ENCODE measurements at places on chromosomes 3 and 15.

- no peak for DNase-seq
Measured at GRCh38 chr3:119743921-119744320, 38.0 kb upstream of the NR1I2 start.

GRCh38 chr3:56990641-56991015 is 69.8 kb upstream of the SPATA12 start:
- no peak for DNase-seq

- DNase-seq: no peak
Measured at GRCh38 chr15:83913034-83913632, 259.2 kb downstream of the ADAMTSL3 start.

GRCh38 chr3:132006605-132007204 is 28.1 kb downstream of the CPNE4 start:
- peak; percentile 57 for DNase-seq

DNA sequence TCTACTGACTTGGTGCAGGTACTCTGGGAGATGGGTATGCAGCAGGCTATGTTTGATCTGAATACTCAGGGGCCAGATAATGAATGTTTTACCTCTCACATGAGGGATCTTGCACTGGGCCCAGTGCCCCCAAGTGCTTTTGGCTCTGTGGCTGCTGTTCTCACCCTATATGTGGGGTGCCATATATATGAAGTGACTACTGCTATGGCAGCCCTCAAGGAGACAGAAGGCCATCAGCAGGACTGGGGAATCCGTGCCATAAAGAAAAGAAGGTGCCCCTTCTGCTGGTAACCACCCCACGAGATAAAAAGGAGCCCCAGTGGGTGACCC is 302.1 kb downstream of the ZPLD1 start:
- DNase-seq: no peak

- DNase-seq: no peak
Measured at GRCh38 chr3:188706599-188706998, 465.2 kb upstream of the TPRG1 start.

GRCh38 chr3:45957586-45957985 is 14.3 kb downstream of the CXCR6 start:
- no peak for DNase-seq

GRCh38 chr15:63048776-63049665 is 6.5 kb downstream of the TPM1 start:
- DNase-seq: peak; percentile 77

GRCh38 chr3:176650478-176650877 is 546.8 kb downstream of the TBL1XR1 start:
- no peak for DNase-seq

DNA sequence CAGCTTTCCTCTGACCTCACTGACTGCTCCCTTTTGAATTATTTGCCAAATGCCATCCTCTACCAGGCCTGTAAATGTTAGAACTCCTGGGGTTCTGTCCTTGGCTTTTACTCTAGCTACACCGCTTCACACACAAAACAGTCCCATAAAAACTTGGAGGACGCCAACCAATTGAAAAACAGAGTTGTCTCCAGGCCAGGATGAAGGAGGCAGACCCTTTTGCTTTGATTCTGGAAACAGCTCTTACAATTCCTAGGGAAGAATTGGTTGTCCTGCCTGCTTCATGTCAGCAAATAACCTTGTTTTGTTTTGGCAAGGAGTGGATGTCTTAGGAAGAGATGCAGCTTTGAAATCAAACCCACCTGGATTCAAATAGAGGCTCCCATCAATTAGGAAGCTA is 375.5 kb downstream of the UNC13C start:
- no peak for DNase-seq

- no peak for DNase-seq
Measured at GRCh38 chr3:185330644-185331043, 32.3 kb upstream of the MAP3K13 start.

GRCh38 chr3:98209244-98209643 is 42.7 kb downstream of the OR5H15 start:
- DNase-seq: no peak

- no peak for DNase-seq
Measured at GRCh38 chr3:157145606-157146322, 14.2 kb downstream of the CCNL1 start.

DNA sequence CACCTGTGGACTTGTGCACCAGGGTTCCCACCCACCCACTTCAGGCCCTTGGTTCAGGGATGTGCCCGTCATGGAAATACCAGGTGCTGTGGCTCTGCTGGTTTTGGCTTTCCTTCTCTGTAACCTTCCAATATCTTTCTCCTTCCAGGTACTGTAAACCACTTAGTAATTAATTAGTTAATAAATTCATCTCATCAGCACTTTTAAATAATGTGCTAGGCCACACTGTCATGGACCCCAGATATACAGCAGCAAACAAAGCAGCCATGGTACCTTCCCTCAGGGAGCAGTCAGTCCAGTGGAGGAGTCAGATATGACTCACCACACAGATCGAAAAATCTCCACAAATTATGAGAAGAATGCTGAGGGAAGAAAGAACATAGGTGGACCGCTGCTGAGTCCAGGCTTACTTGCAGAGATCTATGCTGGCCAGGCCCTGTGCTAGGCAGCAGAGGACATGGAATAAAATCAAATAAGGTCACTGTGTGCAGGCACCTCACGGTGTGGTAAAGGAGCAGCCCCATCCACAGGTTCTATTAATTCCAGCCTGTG is 6.8 kb upstream of the GATA2 start:
- DNase-seq: no peak

GRCh38 chr3:7695049-7695448 is 806.6 kb upstream of the LMCD1 start:
- DNase-seq: no peak

- no peak for DNase-seq
Measured at GRCh38 chr15:71784719-71785118, 25.6 kb upstream of the NR2E3 start.

GRCh38 chr3:182787302-182788036 is 5.8 kb upstream of the ATP11B start:
- DNase-seq: no peak

DNA sequence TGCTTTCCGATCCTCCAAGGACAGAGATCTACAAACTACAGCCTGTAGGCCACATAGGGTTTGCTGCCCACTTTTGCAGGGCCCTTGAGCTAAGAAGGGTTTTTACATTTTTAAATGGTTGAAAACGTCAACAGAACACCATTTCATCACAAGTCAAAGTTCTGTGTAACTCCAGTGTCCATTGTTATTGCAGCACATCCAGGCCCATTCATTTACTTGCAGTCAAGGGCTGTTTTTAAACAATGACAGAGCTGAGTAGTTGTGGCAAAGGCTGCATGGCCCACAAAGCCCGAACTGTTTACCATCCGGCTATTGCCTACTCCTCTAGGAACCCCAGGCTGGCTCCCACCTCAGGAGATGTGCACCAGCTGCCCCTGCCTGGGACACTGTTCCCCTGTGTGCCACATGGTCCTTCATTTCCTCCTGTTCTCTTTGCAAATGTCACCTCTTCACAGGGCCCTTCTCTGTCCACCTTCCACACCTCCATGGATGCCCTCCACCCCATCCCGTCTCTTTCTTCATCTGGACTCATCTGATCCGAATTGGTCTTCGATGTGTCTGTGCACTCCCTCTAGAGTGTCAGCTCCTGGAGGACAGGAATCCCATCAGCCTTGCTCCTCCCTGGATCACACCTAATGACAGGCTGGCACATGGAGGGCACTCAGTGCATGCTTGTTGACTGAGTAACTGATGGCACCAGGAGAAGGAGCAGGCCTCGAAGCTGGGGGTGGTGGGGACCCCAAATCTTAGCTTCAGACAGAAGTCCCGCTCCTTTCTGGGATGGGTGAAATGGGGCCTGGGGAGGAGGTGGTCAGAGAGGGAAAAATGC is 69.5 kb upstream of the IQSEC1 start:
- DNase-seq: no peak

- DNase-seq: no peak
Measured at GRCh38 chr15:82551646-82552247, 11.5 kb upstream of the RPS17 start.

- DNase-seq: no peak
Measured at GRCh38 chr3:59563072-59563605, 513.3 kb upstream of the CFAP20DC start.

DNA sequence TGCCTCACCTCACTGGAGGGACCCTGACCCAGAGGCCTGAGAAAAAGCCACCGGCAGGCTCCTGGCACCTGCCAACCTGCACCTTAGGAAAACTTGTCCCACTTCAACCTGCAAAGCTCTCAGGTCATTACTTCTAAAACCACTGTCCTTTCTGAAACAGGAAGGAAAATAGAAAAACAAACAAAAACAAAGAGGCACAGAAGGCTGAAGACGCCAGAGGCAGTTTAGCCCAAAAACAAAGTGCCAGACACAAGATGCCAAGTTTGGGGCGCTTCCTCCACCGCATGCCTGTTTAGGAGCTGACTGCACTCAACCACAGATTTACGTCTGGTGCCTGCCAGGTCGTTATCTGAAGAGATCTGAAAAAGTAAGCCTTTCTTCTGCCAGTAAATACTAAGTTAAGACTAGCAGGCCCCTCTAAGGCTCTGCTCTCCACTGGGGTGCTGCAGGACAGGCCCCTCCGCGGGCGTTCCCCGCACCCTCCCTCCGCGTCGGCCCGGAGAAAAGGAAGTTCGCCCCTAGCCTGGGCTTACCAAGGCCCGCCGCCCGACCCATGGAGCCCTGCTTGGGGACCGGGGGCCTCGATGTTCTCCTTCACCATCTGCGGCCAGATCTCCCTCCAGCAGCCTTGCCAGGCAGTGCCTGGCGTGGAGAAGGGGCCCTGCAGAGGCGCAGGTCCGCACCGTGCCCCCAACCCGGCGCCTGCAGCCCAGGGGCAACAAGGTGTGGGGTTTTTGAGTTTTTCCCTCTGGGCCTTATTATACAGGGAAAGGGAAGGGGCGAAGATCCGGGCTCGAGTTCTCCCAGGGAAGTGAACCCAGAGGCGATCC is 1.3 kb downstream of the GOLGA8A start:
- no peak for DNase-seq

- DNase-seq: no peak
Measured at GRCh38 chr15:90684281-90684680, 32.9 kb upstream of the BLM start.

- DNase-seq: no peak
Measured at GRCh38 chr3:15345608-15346137, 13.3 kb upstream of the SH3BP5 start.

DNA sequence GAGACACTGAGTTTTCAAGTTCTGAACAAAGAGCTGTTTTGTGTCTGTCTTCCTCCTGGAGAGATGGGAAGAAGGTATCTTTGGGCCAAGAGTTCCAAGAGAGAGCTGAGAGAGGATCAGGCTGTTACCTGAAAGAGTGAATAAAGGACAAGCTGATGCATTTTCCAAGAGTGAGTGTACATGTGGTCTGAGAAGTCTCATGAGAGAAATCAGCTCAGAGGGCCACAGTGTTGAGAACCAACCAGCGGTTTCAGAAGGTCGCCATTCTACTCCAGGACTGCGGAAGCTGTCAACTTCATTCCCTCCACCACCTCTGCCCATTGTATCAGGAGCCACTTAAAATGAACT is 42.7 kb upstream of the PPP2R3A start:
- DNase-seq: no peak

DNA sequence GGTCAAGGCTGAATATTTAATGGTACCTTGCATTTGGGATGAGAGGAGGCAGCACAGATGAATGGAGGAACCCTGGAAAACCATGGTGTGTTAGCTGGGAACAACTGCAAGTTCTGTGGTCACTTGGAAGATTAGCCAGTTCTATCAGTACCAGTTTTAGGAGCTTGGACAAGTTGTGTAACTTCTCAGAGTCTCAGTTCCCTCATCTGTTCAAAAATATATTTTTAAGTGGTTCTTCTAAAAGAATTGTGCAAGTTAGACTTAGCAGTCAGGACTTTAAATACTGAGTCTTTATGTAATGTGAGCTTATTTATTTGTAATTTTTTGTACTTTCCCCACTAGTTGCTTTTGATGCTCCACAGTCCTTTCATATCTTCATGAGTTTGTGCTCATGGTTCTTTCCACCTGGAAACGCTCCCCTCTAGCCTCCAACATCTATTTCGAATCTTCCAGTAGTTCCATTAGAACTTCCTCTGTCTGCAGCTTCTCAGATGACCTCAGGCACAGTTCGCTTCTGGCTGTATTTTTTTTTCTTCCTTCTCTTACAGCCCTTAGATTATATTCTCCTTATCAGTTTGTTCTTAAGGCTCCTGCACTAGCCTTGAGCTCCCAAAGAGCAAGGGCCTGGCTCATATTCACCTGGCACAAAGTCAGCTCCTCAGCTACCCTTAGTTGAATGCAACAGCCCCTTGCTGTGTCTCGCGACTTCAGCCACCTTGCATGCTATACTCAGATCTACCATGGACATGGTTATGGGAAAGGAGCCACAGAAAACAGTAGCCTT is 27.1 kb downstream of the ITPR1 start:
- DNase-seq: no peak

GRCh38 chr3:36397841-36398240 is 17.5 kb downstream of the STAC start:
- no peak for DNase-seq

GRCh38 chr15:59170295-59171066 is 36.2 kb upstream of the LDHAL6B start:
- no peak for DNase-seq

GRCh38 chr3:15877813-15878212 is 80.0 kb upstream of the ANKRD28 start:
- no peak for DNase-seq

- no peak for DNase-seq
Measured at GRCh38 chr3:173789530-173790162, 392.1 kb downstream of the NLGN1 start.

DNA sequence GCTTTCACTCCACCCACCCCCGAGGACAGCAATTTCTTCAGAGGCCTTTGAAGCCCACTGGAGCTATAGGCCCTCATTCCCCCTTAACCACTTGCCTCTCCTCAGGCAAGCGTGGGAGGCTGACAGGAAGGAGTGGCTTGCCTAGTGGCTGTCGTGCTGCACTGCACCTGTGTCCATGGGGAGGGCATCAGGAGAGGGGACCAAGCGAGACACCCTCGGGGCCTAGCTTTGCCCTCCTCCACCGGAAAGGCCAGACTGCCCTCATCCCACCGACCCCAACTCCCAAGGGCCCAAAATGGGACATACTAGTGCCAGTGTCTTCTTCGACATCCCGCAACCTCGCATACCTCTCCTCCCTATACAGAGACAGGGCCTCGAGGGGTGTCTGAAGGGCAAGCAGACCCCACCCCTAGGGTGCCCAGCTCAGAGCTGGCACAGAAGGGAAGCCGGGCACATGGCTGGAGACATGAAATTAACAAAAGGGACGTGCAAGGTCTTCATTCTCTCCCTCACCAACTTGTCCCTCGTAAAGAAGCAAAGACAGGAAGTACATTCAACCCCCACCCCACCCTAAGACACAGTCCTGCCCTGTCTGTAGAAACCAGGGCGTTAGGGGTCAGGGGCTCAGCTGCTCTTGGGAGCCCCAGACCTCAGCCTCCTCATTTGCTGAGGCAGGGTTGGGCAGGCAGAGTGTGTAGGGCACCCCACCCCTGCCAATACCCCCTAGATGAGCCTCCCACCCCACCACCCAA is 24.3 kb downstream of the VIPR1 start:
- no peak for DNase-seq

- DNase-seq: no peak
Measured at GRCh38 chr3:156820692-156821080, 5.5 kb upstream of the LEKR1 start.

GRCh38 chr15:43376017-43376705 is 5.3 kb downstream of the TUBGCP4 start:
- DNase-seq: peak; percentile 33

GRCh38 chr15:99542828-99543227 is 23.0 kb upstream of the MEF2A start:
- no peak for DNase-seq

- no peak for DNase-seq
Measured at GRCh38 chr3:38563886-38564270, 67.7 kb downstream of the EXOG start.
